ENCODE measurements at places on chromosomes 11 and 22. TPM values are rescaled to one million over a fixed set of nuclear protein-coding genes. Genes with fewer than 3 reads are reported as not detected.

OR51A4 gene
- total RNA-seq, result not detected

- DNase-seq, result no peak
These were observed 368.5 kb downstream of the INSC start for GRCh38 chr11:15483205-15483604.

GRCh38 chr11:91129596-91129995 is 906.7 kb upstream of the CHORDC1 start:
- DNase-seq, result no peak

DNA sequence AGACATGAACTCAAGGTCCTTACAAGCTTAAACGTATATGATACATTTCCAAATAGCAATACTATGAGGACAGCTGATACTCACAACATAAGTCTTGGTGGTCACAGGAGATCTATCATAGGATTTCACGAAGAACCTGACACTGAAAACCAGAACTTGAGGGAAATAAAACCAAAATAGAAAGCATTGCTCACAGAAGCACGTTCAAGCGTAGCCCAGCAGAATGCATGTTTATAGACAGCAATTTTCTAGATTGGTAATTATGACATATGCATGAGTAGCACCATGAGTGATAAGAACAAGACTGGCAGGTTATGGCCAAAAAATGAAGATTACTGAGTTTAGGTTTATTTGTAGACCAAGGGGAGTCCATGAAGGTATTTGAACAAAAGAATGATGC is 243.5 kb downstream of the ETS1 start:
- no peak for DNase-seq

MMP1 gene
- total RNA-seq, result 2,602 TPM

All from glomerular endothelial cell (primary cell).